D721Med (cell line): ENCODE measurements at places on chromosomes 1 and 21.

GRCh38 chr1:30872033-30872947, 36.3 kb downstream of the SDC3 start:
- DNase-seq = no peak

DNA sequence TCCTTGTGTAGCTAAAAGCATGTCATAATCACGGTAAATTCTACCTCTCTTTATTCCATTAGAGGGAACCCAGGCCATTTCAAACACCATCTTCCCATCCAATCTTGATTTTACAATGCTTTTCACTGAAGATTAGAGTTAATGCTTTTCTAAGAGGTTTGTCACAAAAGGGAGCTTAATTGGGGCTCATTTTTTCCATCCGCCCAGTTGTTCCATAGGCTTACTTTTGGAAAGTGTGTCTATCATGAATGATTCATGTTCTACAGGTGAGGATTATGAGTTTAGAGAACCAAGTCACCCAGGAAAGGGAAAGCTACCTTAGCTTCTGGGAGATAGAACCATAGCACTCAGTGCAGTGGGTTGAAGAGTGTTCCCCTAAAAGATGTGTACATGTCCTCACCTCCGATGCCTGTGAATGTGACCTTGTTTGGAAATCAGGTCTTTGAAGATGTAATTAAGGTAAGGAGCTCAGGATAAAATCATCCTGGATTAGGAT, 286.9 kb upstream of the RUNX1 start:
- no peak for DNase-seq

GRCh38 chr1:40760984-40761383, 22.6 kb upstream of the KCNQ4 start:
- DNase-seq = no peak

DNA sequence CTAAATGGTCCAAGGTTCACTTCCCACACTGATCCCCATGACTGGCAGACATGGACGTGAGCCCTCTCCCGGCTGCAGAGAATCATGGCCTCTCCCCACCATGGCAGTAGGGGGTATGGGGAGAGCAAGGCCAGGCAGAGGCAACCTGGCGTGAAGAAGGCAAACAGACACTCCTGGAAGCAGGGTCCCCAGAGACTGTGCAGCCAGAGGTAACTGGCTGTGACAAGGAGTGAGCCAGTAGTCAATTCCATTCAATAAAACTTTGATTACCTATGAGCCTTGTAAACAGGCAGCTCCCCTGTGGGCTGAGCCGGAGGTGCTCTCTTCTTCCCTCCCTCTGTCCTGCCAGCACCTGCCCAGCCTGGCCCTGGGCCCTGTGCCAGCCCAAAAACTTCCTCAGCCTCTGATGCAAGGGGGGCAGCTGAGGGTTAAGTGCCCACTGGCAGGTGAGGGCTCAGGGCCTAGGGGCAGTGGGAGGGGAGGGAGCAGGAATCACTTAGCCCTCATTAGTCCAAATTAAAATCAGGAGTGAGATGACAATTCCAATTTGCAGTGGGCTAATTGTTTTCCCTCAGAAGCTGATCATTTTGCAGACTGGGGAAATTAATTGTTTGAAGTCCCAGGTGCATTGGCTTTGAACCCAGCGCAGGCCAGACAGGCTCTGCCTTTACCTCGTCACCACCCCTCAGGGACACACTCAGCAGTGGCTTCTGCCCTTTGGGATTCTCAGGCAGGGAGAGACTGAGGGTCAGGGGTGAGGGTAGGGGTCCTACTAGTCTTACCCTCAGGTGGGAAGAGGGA, 35.6 kb downstream of the LRRN2 start:
- no peak for DNase-seq

DNA sequence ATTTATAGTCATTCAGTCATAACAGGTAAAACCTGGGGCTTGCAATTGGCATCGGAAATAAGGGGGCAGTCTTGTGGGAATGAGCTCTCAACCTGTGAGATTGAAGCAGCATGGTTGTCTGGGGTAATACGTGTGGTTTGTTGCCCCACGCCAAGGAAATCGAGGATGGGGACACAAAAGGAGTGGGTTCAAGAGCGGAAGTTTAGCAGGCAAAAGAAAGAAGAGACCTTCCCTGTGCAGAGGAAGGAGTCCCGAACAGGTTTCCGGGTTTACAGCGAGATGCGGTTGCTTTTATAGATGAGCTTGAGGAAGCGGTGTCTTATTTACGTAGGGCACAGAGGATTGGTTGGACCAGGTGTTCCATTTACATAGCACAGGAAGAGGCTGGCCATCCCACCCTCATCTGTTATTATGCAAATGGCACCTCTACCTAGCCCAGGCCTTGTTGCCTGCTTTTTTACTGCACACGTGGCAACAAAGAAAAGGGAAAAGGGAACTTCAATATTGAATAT, 37.3 kb downstream of the IFNAR1 start:
- DNase-seq = no peak

DNA sequence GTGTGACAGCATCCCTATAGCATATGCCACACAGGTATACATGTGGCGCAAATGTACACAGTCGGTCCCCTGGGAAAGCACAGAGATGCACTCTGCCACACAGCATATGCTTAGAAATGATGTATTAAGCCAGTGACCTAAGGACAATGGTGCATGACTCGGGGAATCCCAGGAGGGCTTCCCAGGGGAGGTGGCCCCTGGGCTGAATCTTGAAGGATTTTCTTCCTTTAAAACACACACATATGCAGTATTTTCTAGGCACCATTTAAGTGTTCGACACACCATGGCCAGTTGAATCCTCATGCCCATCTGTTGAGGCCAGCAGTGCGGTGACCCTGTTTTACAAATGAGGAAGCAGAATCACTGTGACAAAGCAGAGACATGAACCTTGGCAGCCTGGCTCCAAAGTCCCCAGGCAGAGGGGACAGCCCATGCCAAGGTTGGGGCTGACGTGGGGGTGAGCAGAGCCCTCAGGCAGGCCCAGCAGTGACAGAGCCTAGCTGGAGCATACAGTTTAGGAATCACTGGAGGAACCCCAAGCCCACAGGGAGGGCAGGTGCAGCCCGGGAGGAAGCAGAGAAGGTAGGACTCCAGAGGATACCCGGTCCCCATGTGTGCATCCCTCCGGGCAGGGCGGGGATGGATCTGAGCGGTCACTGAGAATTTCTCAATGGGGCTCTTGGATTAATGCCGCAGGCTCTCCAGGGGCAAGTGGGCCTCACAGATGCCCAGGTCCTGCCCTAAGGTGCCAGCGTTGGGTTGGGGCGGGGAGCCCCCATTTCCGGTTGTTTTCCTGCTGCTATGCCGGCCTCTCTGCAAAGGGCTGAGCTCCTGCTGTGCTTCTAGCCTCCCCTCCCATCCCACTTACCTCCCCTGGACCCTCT, 28.4 kb downstream of the WNT3A start:
- DNase-seq = no peak

DNA sequence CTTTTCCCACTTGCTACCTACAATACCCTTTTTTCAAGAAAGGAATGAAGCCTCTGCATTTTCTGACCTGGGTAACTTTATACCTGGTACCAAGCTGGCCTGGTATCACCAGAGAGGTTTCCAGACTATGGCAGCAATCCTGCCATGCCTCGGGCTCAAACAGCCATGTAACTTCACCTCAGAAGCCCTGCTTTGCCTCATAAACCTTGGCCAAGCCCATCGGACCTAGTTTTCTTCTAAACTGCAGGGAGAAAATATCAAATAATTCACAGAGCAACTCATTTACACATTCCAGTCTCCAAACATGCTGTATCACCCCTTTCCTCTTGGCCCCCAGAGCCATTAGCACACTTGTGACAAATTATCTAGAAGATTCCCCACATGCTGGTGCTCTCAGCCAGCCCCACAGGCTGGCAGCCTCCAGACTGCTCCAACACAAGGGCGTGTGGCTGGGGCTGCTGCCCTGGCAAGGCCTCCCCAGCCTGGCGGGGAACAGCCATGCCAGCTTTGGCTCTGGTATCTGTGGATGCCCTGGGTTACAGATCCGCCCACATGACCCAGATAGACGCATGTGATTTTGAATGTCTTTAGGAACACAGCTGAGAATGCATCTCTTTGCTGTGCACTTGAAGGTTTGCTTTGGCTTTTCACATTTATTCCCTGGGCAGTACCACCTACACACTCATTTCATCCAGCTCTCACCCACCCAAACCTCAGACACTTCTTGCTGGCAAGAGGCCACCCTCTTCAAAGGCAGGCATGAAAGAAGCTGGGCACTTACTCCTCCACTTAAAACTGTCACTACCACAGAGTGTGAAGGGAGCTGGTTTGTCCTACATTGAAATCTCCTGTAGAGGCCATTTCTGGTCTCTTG, 70.0 kb upstream of the BCAR3 start:
- no peak for DNase-seq

DNA sequence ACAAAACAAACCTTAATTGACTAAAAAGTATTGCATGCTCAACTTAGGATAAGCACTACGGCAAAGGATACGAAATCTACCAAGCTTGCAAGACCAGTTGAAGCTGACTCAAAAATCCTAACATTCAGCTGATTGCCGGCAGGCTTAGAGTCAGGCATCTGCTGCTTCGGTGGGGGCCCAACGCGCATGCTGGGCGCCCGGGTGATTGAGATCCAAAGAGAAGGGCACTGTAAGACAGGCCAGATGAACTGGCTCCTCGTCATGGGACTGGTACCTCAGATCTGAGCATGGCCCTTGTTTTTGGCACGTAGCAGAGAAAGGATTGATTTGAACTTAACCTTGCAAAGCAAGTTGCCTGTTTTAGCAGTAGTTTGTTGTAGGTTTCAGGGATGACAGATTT, 86.6 kb downstream of the PRDM2 start:
- DNase-seq = no peak

DNA sequence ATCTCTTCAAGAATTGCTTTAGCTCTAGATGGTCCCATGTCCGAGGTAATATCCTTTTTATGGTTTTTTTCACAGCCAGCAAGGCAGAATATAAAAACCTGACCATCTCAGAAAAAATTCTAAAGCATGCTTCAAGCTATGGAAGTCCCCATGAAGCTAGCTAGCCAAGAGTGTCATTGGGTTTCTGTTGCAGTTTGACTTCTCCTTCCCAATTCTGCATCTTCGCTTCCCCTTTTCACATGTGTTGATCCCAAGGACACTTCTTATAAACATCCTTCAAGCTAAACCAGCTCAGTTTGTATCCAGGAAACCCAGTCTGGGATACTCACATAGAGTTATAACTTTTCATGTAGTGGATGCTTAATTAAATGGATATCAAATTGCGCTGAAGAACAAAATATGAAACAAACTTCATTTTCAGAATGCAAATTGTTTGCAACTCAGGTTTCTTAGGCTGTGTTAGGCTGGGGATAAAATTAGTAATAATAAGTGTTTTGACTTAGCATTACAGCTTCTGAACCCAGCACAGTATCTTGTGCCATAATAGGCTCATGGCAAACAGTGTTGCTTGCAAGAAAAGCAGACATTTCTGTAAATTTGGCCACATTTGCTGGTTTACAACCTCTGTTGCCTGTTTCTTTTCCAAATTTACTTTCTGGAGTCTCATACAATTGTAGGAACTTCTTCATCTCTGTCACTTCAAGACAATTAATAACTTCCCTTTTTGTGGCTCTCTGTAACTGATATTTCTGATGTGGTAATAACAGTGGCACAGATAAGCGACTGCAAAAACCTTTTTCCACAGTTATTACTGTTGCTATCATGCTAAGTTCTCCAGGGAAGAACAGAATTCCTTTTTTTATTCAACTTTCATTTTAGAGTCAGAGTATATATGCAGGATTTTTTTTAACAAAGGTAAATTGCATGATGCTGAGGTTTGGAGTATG, 53.2 kb downstream of the NCAM2 start:
- DNase-seq = no peak

DNA sequence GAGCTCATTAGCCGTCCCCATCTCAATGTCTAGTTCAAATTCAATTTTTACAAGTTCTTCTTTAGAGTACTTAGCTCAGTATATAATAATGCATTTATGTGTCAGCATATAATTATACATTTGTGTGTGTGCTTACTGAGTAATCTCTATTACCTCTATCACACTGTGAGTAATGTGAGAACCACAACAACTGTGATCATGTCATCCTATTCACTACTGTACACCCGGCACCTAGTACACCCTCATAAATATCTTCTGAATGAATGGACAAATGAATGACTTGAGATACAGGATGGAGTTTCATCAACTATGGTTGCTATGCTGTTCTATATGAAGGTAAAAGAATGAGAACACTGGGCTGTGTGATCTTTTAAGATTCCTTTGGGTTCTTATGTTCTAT, 124.0 kb downstream of the GPATCH2 start:
- DNase-seq = no peak

GRCh38 chr1:168373869-168374268, 93.2 kb downstream of the TBX19 start:
- no peak for DNase-seq
